Neuronal stem cell (in vitro differentiated cells): ENCODE measurements at places on chromosomes 3 and 15.

- no peak for DNase-seq
Observed at GRCh38 chr15:61205346-61205921, 23.7 kb downstream of the RORA start.

DNA sequence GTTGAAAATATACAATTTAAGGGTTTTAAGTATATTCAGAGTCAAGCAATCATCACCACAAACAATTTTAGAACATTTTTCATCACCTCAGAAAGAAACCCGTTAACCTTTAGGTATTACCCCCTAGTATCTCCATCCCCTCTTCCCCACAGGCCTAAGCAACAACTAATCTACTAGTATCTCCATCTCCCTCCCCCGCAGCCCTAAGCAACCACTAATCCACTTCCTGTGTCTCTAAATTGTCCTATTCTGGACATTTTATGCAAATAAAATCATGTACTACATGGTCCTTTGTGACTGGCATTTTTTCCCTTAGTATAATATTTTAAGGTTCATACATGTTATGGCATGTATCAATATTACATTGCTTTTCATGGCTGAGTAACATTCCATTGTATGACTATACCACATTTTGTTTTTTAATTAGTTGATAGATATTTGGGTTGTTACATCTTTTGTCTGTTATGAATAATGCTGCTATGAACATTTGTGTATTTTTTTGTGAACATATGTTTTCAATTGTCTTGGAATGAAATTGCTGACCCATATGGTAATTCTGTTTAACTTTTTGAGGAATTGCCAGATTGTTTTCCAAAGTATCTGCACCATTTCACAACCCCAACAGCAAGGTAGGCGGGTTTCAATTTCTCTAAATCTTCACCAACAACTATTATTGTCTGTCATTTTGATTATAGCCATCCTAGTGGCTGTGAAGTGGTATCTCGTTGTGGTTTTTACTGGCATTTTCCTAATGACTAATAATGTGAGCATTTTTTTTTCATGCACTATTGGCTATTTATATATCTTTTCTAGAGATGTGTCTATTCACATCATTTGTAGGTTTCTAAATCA lies 215.6 kb upstream of the CD96 start:
- no peak for DNase-seq

- no peak for DNase-seq
Observed at GRCh38 chr15:90931575-90931827, 848 bp downstream of the HDDC3 start.

DNA sequence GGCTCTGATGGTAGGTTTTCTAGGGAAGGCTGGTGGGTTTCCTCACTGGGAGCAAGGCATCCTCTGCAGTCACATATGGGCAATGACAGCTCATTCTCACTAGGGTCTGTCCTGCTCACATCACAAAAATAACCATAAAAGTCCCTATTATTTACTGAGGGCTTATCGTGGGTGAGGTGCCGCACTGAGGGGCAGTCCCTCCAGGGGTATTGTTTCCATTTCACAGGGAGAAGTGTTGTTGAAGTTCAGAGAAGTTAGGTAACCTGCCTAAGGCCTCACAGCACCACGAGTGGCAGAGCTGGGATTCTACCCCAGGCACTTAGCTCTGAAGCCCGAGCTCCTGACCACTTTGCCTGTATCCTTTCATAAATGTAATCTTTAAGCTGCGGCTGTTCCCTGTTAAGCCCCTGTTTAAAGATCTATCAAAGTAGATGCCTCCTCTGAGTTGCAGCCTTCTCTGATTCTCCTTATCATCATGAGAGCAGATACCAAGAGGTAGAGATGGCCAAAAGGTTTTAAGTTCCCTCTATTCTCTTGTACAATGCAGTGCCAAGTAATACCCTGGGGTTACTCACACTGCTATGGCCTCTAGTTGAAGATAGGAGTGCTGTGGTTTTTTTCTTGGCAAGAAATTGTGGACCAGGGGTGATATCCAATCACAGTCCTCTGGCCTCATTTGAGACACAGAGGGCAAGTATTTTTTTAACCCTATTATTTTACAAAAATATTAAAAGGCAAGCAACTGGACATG lies 107.0 kb downstream of the RPLP1 start:
- no peak for DNase-seq

DNA sequence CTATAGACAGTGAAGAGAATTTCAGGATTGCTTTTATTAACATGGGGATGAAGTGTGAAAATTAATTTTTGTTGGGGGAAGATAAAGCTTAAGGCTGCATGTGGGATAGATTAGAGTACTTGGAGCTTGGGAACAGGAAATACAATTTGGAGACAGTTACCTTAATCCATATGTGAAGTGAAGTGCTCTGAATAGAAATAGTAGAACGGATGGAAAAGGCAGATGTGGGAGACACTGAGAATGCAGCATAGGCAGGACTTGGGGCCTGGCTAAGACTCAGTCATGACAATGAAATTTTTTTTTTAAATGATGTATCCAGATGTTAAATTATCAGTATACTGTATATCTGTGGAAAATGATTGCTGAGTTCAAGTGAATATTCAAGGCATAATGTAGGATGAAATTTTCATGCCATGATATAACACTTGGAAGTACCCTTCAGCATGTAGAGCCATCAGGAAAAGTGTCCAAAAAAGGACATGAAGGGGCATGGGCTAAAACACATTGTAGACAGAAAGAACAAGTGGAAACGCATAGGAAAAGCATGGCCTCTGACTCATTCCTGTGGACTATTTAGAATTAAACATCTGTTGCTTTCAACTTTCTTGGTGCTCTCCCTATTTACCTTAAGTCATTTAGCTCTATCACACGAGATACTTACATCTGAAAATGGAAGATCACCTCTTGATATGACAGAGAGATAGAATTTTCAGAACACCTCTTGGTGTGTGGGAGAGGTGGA lies 134.8 kb downstream of the RBMS3 start:
- no peak for DNase-seq

DNA sequence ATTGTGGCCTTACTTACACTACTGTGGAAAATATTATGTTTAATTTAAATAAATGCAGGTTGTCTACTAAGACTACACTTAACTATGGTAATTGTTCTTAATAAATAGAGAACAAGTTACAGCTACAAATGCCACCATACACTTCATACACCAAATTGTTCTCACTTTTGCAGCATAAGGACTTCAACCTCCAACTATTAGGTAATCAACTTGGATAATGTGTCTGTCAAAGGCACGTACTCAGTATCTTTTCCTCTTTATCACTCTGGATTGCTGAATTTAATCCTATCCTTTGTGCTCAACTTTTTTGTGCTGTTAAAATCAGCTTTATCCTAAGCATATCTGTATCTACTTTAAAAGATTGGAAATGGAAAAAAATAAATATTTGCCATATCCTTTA lies 41.6 kb upstream of the TMEM87A start:
- DNase-seq = no peak

DNA sequence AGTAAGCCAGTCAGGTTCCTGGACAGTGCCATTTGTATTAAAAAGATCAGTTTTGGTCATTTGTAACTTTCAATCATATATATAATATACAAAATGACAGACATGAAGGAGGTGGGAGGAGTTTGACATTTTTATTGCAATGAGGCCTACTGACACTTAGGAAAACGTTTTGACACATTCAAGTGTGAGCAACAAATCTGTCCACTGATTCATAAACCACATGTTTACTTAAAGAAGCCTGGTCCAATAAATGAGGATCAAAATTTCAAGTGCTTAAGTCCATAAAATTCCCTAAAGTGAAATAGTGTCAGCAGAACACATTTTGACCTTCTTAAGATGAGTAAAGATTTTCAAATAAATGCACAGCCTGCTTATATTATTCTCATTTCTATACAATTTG lies 137.3 kb downstream of the MECOM start:
- no peak for DNase-seq

DNA sequence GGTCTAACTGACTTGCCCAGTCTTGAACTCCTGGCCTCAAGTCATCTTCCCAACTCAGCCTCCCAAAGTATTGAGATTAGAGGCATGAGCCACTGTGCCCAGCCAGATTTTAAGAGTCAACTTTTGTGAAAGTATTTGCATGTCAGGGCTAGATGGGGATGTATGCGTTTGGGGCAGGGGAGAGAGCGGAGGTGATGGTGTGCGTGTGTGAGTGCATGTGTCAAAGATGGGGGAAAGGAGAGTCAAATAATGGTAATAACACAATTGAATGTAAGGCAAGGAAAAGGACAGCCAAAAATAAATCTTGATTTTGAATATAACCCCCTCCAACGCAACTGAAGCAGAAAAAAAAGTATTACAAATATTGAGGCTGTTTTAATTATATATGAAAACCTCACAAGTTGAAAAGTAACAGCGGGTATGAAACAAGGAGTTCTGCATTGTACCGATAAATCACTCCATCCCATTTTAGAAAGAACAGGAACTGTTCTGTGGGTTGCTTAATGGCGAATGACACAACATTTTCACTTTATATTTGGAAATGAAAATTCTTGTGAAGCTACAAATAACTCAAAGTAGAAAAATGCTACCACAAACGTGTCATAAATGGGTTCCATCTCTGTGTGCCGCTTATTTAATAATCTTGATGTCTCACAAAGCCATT lies 29.9 kb upstream of the LDHAL6B start:
- no peak for DNase-seq

- no peak for DNase-seq
Observed at GRCh38 chr3:13242364-13242737, 169.1 kb upstream of the IQSEC1 start.

DNA sequence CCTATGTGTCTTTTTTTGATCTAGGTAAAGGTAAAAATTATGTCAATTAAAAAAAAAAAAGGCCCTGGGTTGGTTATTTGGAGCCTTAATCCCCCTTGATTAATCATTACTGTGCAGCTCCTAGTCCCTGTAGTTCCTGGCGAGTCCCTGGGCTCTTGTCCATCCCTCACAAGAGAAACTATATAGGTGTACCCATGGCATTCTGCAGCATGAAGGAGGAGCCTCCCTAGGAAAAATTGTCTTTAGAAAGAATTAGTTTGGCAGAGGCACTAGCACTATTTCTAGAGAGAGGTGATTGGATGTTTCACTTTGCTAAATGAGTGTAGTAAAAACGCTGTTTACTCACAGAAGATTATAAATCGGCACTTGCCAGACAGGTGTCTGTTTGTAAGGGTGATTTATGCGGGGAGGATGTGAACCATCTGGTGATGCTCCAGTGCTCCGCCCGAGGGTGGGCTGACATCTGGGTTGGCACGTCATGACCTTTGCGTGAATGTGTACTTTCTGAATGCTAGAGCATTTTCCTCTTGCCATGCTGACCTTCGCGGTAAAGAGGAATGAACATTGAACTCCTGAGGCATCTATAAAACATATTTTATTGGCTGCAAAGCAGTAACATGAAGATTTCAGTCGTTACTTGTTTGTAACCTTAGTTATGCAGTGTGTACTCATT lies 12.6 kb downstream of the PLCL2 start:
- DNase-seq = no peak

- peak; percentile 38 for DNase-seq
Observed at GRCh38 chr15:91099995-91100813, at the start of gene SV2B. Gene SV2B (plus strand): TSS chr15:91100257. CDS start chr15:91226264, 126,007 bp downstream.

- DNase-seq = no peak
Observed at GRCh38 chr3:114496874-114497273, 203.0 kb downstream of the TIGIT start.

- peak; percentile 72 for DNase-seq
Observed at GRCh38 chr3:48039487-48040190, 23.4 kb upstream of the MAP4 start.

DNA sequence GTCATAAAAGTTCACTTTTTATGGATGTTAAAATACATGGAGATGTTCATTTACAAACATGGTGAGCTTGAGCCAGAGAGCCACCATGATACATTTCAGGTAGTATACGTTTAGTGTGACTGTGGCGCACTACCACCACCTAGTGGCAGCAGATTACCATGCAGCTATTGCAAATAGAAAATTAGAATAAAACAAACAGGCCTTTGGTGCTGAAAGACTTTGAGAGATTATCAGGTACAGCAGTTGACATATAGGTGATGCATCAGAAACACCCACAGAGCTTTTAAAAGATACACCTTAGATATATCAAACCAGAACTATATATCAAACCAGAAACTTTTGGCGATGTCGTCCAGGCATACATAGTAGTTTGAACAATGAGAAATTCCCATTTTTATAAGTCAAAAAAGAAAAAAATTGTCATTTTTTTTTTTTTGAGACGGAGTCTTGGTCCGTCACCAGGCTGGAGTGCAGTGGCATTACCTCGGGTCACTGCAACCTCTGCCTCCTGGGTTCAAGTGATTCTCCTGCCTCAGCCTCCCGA lies 42.0 kb upstream of the ICE2 start:
- DNase-seq = peak; percentile 68

DNA sequence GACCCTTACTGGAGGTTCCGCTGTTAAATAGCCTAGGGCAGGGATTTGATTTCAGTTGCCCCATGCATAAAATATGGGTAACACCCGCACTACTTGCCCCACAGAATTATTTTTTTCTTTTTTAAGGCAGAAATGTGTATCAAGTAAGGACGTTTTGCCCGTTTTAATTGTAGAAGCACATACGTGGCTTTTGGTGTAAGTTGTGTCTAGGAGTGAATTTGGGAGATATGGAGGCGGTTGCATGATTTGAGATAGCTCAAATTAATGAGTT lies 636 bp upstream of the LRRC58 start:
- DNase-seq = no peak

GRCh38 chr3:196186651-196187573 lies 24.3 kb downstream of the ZDHHC19 start:
- peak; percentile 61 for DNase-seq
